ENCODE measurements at places on chromosomes 5 and 9. TPM values are rescaled to one million over a fixed set of nuclear protein-coding genes. Genes with fewer than 3 reads are reported as not detected.

- DNase-seq: no peak
Measured at GRCh38 chr9:19460243-19460642, 51.4 kb downstream of the ACER2 start.

DNA sequence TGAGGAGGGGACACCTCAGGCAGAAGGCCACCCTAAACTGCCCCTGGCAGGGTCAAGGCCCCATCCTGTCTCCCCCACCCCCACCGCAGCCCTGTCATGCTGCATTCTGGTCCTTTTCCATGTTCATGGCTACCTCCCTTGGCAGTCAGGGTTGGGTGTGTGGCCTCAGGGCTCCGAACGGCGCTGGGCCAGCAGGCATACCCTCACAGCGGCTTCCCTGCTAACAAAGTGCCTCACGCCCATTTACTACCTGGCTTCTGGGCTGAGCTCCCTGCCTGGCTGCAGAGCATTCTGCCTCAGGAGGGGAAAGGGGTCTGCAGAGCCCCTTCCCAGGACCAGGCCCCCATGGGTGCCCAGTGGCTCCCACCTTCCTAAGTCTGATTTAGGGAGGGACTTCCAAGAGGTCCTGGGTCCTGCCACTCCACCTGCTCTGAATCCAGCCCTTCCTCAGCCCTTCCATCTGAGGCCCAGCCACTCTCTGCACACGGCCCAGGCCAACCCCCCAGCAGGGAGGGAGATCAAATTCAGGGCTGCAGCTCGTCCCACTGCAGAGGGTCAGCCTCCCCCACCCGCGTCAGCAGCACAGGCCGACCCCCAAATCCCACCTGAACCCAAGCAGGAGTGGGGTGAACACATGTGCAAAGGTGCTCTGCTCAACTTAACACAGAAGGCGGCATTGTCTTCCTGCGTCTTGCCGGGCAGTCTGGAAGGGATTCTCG is 115.9 kb upstream of the PHYKPL start:
- no peak for DNase-seq

- DNase-seq: no peak
Measured at GRCh38 chr9:6984941-6985578, 227.3 kb downstream of the KDM4C start.

DNA sequence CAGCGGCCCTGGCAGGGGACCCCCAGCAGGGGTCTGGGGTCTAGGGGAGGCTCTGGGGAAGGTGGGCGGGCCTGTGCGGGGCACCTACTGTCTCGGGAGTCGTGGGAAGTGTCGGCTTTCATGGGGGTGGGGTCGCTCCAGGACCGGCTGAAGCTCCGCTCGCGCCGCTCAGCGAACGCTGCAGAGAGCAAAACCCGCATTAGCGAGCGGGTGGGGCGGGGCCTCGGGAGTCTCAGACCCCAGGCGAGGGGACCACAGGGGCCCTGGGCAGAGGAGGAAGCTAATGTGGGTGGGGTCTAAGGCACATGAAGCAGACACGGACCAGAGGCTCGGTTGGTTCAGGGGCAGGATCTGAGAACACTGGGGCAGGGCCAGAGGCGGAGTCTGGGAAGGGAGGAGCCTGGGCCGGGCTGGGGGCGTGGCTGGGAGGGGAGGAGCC is 5.5 kb downstream of the NSMF start:
- peak; percentile 58 for DNase-seq

DNA sequence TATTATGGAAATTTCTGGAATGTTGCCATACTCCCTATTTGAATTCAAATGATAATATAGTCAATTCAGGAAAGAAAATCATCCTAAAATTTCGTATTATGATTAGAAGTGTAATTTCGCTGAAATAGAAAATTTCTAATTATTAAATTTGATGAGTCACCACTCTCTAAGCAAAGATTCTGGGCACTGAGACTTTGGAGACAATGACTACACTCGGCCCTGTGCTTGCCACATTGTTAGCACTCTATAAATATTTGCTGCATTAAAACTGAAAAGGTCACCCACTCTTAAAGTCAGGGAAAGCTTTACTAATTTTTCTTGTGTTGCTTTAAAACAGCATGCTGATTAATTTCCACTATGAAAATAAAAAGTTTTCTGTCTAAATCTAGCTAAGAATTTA is 240.3 kb downstream of the TLE4 start:
- DNase-seq: no peak

DNA sequence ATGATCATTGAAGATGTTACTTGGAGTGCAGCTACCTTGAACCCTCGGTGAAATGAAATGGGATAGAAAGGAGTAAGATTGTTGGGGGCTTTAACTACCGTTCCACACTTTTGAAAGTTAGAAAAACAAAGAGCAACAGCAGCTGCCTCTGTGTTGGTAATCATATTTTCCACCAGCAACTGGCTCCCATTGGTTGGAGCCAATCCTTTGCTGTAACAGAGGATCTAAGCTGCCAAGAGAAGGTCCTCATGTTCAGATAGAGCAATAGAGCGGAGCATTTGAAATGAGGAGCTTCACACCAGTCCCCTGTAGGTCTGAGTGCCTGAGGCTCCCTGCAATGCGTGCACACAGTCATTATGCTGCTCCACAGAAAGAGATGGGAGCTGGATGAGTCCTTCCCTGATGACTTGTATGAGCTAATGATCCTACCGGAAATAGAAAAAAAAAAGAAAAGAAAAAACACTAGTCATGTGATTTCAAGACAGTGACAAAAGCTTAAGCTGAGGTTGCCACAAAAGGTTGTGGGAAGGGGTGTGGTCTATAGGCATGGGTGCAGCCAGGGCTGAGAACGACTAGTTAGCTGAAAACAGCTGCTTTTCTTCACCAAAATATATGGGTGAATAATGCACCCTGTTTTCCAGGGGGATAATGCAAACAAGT is 300.7 kb downstream of the MLLT3 start:
- no peak for DNase-seq

DNA sequence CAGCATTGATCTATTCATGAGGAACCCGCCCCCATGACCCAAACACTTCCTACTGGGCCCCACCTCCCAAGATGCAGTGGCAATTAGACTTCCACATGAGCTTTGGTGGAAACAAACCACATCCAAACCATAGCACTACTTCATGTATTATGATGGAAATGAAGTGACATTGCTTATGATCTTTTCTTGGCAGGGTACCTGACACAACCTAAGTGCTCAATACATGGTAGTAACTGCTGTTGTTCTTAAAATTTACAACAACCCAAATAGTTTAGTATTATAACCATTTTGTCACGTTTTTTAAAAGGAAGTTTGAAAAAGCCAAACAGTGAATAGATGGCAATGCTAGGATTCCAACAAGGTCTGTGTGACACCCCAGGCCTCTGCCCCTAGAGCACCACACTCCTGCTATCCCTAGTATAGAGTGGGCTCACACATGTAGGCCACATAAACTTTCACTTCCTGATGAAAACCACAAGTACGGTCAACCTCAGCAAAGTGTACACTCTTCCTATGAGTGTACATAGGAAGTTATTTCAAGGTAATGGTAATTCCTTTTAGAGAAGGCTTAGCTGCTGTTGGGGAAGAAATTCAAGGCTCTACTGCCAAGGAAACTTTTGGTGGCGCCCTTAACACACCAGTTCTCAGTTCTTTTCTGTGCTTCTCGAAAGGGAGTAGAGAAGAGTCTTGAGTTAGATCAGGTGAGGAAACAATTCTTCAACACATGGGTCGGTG is 97.6 kb downstream of the ARSB start:
- peak; percentile 25 for DNase-seq

- DNase-seq: no peak
Measured at GRCh38 chr5:74041913-74042312, 415.9 kb downstream of the ARHGEF28 start.

DNA sequence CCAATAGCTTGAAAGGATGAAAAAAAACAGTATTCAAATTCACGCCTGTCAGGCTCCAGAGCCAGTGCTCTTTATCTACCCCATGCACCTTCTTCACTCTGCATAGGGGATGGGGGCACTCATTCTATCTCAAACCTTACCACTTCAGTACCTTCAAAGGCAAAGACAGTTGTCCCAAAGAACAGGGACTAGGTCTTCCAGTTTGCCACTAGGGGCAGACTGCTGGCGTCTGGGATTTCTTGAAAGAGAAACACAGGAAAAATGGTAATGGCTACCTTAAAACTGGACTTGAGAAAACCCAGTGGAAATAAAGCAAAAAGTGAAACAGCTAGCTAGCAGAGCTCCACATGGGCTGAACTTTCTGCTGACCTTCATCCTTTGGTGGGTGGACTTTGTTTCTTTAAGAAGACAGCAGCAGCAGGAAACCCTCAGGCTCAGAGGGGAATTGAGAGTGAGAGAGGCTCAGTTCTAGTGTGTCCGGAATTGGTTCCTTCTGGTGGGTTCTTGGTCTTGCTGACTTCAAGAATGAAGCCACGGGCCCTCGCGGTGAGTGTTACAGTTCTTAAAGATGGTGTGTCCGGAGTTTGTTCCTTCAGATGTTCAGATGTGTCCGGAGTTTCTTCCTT is 41.0 kb upstream of the SLC36A1 start:
- peak; percentile 4 for DNase-seq

GRCh38 chr5:140628711-140629110 is 4.3 kb downstream of the CD14 start:
- DNase-seq: no peak

DNA sequence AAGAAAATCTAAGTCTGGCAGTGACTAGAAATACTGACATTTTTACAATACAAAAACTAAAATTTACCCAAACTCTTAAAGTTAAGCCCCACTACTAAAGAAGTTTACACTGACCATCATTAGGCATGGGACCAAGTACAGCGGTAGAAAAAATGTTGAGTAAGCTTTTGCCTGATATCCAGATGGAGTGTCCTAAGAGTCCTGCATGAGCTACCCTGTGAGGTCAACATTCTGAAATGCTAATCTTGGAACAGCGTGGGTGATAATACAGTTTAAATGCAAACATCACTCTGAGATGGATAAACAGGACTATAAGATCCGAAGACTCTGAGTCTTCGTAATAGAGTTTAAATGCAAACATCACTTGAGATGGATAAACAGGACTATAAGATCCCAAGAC is 189.7 kb downstream of the DCP2 start:
- peak; percentile 95 for DNase-seq

The AUH gene
- 8.1 TPM for total RNA-seq

The FOXD4L3 gene
- total RNA-seq: not detected

DNA sequence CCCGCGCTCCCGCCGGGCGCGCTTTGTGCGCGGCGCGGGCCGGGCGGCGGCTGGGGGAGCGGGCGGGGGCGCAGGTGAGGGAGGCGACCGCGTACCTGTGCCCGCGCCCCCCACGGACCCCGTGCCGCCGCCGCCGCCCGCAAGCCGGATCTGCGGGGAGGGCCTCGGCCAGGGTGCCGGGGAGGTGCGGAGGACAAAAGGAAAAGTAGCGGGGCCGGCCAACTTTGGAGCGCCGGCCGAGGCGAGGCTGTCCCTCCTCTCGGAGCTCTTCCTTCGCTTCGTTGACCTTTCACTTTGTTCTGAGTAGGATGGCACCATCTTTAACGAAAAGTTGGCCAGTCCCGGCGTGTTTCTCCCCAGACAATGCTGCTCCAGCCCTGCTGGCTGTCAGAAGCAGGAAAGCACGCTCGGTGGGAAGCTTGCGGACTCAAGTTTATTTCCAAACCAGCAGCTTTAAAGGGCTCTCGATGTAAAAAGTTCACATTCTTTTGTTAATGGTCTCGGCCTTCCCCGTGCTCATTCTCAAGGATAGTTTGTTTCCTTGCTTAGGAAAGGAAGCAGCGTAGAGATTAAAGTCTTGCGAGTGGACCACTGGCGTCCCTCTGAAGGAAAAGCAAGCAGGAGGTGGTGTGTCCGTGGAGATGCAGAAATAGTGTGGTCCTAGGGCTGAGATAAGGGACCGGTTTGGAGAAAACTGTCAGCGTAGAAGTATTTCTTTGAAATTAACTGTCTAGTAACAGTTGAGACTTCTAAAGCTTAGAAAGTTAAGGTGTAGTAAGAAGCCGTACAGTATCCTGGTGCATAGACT is 639 bp downstream of the EHMT1 start:
- DNase-seq: peak; percentile 36

GRCh38 chr9:91048749-91049148 is 247.1 kb downstream of the SYK start:
- no peak for DNase-seq

The GFPT2 gene
- total RNA-seq: 20.8 TPM

DNA sequence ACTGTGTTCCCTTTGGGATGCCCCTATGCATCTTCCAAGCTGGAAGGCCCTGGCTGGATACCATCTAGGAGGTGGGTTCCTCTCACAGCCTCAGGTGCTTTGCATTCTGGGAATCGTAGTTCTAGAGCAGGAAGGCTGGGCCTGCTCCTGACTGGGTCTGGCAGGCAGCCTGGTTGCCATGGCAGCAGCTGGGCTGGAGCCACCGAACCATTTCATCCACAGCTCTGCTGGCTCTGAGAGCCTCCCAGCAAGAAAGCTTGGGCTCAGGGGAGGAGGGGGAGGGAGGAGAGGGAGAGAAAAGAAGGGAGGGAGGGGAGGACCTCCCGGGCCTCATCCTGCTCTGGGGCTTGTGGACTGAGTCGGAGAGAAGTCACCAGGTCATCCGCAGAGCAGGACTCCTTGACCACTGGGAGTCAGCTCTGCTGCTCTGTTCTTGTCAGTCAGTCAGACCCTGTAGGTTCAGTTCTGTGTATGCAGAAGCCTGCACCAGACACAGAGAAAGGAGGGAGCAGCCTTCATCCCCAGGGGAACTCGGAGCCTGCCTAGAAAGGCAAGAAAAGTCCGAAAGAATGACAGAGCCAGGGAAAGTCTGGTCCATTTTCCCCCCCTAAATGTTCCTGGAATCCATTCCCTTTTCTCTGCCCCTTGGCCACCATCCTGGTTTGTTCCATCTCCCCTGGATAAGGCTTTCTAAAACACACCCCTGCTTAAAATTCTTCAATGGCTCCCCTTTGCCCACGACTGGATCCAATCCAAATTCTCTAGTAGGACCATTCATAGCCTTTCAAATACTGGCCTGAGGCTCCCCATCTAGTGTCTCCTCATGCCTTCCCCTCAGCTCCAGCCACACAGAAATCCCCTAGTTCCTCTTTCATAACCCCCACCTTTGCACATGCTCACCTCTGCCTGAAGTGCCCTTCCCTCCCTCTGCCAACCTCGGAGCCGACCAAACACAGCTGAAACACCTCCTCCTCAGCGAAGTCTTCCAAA is 65.4 kb upstream of the ARAP3 start:
- peak; percentile 38 for DNase-seq

GRCh38 chr5:88675708-88676636 is 207.0 kb downstream of the MEF2C start:
- DNase-seq: peak; percentile 58

The NR2F1 gene
- 19.0 TPM for total RNA-seq

The SNX30 gene
- 18.8 TPM for total RNA-seq
